ENCODE measurements at places on chromosomes 5 and 9. TPM values are rescaled to one million over a fixed set of nuclear protein-coding genes. Genes with fewer than 3 reads are reported as not detected.

The MSMP gene
- total RNA-seq = 6.0 TPM

The PHF24 gene
- not detected for total RNA-seq

The CCNI2 gene
- total RNA-seq = not detected

The PCDHA6 gene
- total RNA-seq = 0.13 TPM

Data from thoracic aorta endothelial cell (primary cell).